MG63 (cell line): ENCODE measurements at places on chromosomes 6 and 20. TPM values are rescaled to one million over a fixed set of nuclear protein-coding genes. Genes with fewer than 3 reads are reported as not detected.
A peak's percentile ranks its signal among the peaks of the same experiment; 100 is the strongest.

DNA sequence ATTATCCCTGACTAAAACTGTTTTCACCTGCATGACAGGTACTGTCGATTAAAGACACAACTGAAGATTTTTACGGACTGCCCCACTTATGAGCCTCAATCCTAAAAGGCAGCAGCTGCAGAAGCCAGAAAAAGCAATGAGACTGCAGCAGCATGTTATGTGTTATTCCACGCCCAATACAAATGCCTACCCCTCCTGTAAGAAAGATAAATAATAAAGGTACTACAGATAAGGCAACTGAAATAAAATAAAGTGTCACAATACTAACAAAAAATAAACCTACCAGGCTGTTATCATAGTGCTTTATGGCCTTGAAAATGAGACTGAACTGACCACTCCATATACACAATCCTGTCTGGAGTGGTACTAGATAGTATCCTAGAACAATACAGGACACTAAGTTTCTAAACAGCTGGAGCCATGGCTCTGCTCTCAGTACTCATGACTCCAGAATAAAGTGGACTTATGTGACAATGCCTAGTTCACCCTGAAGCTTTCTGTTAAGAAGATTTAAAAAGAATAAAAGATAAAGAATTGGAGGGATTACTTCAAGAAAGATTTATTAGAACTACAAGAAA, 9.5 kb downstream of the BCLAF1 start:
- no peak for DNase-seq

GRCh38 chr6:100892116-100892515, 11.0 kb upstream of the ASCC3 start:
- DNase-seq = no peak

DNA sequence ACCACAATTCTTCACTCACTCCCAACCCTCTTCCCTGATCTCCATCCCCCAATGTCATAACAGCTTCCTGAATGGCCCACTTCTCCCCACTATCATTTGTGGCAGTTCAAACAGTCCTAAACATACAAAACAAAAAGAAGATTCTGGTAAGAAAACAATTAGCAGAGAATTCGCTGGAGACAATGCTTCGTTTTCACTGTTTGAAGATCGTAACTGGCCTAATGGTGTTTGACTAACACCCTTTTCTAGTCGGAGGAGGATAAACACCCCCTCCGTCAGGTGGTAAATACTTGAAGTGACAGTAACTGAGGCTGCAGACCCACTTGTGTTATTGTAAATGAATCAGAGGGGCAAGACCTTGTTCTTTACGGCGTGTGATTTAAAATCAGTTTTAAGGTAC, 3.8 kb downstream of the EYA2 start:
- no peak for DNase-seq

GRCh38 chr20:64164123-64164836, at the start of gene MYT1:
MYT1 (plus strand) TSS chr20:64164452; CDS start chr20:64198862, 34,410 bp downstream.
- no peak for DNase-seq

DNA sequence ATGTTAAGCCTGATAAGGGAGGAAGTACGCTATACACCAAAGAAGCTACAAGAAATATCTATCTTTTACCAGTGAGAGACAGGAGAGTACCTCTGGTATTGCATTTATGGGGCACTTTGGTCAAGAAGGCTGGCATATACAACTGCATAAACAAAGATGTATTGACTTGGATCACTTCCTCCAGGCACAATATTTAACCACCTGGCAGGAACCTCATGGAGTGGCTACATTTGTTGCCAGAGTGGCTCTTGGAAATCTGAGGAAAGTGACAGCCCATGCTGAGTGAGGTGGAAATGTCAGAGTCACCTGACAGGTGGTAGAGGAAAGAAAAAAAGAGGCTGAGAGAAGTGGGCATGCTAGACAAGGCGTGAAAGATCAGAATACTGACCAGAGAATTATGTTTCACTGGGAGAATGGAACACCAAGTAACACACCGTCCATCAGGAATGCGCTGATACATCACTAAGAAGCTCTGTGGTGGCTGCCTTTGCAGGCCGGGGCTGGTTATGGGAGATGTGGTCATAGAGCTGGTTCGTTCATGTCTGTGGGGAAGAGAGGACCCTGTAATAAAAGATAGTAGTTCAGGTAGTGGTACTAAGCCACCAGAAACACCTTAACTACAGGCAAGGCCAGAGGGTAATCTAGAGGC, 61.4 kb upstream of the UFL1 start:
- DNase-seq = no peak

VSTM2L gene
- total RNA-seq = 0.81 and 4.0 TPM in 2 replicates

DNA sequence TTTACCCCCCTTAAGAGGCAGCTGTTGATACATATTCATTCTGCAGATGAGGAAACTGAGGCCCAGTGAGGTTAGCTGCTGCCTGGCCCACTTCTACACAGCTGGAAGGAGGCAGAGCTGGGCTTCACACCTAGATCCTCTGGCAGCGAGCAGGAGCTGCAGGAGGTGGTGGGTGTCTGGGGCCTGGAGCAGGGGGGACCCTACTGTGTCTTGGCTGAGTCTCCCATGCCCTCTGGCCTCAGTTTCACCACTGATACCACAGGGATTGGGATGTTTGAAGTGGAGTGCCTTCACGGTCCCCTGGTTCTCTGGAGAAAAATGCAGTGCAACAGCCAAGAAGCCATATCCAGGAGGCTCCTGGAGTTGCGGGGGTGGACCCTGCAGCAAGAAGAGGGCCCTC, 8.2 kb upstream of the BPIFA2 start:
- DNase-seq = no peak

DNA sequence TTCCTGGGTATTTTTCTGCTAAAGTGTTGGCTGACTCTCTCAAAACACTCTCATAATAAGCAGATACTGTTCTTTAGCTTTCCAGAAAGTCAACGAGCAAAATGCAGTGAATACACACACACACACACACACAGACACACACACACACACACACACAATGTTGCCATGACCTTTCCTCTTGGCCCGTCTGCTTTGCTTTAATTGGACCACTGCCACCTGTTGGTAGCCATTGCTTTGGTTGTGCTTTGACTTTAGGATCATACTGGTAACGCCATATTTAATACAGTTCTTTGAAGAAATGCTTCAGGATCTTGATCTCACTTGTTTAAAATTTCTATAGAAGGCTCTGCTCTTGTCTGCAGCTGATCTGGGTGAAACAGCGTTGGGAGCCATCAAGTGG, 4.4 kb downstream of the FIG4 start:
- DNase-seq = no peak

DNA sequence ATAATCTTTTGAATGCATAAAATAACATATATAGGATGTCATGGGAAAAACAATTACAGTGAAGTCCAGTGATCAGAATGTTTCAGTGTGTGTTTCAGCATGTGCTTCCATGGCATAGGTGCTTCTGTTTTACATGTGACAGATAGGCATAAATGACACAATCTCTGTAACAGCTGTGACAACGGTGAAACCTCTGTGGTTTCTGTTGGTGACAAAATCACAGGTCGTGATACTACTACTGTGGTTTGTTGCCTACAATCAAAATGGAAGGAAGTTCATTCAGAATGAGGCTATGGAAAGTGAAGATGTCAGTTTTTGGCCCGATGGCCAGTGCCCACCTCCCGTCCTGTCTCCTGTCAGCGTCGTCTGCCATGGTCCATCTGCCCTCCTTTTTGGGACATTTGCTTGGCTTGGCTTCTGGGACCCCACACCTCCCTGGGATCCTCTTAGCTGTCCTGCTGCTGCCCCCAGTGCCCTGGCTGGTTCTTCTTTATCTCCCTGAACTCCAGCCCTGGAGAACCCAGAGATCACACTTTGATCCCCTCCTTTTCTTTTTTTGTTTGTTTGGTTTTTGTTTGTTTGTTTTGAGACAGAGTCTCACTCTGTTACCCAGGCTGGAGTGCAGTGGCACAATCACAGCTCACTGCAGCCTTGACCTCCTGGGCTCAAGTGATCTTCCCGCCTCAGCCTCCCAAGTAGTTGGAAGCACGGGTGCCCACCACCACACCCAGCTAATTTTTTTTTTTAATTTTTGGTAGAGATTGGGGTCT, 79.3 kb upstream of the NAA20 start:
- no peak for DNase-seq

SLC22A16 gene
- total RNA-seq = not detected in 2 replicates

DNA sequence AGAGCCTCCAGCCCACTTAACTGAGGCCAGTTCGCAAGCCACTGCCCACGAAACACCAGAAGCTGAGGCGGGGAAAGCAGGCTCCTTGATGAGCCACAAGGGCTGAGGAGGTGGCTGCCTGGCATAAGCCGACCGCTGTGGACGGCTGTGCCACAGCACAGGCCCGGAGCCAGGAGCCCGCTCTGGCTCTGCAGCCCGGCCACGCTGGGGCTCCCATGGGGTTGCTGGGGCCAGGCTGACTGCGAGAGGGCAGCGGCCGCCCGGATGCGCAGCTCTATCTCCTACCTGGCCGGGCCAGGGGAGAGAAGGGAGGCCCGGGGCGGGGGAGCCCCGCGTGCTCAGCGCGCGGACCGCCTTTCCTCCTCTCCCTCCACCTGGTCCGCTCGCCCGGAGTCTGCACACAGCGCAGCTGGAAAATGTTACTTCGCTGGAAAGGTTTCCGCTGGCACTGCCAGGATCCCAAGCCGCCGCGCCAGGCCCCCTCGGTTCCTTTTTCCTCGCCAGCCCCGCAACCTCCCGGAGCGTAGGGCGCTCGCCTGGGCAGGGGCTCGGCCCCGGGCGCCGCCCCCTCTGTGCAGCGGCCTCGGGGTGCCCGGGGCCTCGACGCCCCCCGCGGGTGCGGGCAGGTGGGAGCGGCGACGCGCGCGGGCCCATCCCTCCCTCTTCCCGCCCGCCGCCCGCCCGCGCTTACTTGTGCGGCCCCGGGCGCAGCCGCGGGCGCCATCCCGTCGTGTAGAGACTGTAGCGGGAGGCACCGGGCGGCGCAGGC, 657 bp downstream of the EMILIN3 start:
- no peak for DNase-seq

DNA sequence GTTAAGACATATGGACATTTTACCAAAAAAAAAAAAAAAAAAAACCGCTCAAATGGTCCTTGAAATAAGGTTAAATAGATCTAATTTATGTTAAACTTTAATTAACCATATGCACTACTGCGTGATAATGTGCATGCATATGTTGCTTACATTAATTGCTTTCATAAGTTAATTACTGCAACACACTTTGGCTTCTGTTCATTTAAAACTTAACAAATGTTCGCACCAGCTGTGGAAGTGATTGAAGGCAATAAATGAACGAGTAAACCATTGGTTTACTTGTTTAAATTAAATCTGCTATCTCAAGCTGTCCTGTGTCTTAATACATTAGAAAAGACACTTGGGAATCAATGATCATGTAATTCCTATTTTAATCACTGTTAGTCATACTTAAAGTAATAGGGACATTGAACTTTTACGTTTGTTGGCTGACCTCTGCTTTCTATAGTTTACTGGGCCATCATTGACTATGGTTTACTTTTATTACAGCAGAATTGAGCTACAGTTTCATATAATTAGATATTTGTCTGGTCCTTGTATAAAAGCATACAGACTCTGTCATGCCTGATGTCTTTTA, 294.7 kb downstream of the KHDC1L start:
- no peak for DNase-seq

- DNase-seq = no peak
These were observed 443.7 kb downstream of the UTRN start for GRCh38 chr6:144728804-144729203.

GRCh38 chr6:53103993-53104675, 38.9 kb downstream of the FBXO9 start:
- DNase-seq = no peak

BPI gene
- total RNA-seq = not detected in 2 replicates

GRCh38 chr6:75208298-75209183, 2.7 kb upstream of the COL12A1 start:
- peak; percentile 74 for DNase-seq

DNA sequence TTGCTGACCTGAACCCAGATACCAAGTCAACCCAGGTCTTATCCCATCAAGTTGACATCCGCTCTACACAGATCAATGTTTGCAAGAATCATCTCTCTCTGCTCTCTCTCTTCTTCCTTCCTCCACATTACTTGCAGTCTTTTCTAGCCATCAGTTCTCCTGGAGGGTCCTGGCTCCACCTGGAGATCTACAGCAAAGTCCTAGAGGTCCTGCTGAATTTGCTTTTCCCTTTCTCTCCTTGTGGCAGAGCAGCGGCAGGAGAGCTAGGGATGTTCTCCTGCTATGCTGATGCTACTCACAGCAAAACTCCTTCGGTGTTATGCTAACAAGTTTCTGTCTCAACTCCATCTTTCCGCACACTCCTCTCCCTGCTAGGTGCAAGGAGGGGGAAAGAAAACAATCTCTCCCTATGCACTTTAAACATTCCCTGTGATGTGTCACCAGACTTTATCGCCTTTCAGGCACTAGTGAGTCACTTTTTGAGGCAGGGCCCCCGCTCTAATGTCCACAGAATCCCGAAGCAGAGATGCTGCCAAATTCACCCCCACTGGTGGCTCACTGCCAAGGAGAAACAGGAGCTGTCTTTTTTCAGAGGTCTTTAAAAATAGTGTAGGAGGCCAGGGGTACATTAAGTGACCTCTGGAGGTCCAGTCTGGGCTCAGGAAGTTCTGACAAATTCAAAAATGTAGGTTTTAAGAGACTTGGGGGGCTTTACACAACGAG, 62.6 kb downstream of the FAM50B start:
- DNase-seq = peak; percentile 73

GRCh38 chr6:25423358-25423757, 144.2 kb downstream of the CARMIL1 start:
- no peak for DNase-seq

DNA sequence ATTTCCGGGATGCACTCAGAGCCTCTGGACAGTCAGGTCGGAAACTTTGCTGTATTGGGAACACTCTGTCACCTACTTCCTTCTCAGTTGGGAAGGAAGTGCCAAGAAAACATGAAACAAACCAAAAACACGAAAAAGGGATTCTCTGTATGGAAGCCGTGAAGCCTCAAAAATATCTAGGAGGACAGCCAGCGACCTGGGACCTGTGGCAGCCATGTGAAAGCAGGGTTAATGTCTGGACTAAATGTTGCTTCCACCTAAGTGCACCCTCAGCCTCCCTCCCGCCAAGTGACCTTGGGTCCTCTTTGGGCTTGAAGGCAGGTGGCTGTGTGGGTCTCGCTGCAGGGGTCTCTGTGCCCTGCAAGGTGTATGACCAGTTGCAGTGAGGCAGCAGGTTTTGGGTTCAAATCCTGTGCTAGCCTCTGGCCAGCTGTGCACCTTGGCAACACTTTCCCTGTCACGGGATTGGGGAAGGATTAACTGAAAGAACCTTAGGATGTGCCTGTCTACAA, 851 bp downstream of the MAVS start:
- DNase-seq = no peak

FBXO30 gene
- total RNA-seq = 4.1 and 6.2 TPM in 2 replicates

- DNase-seq = no peak
These were observed 16.3 kb downstream of the AFDN start for GRCh38 chr6:167843023-167843422.

- no peak for DNase-seq
These were observed 12.8 kb downstream of the PI16 start for GRCh38 chr6:36967301-36967700.

- DNase-seq = no peak
These were observed 115.9 kb downstream of the PAX1 start for GRCh38 chr20:21821358-21821757.

DNA sequence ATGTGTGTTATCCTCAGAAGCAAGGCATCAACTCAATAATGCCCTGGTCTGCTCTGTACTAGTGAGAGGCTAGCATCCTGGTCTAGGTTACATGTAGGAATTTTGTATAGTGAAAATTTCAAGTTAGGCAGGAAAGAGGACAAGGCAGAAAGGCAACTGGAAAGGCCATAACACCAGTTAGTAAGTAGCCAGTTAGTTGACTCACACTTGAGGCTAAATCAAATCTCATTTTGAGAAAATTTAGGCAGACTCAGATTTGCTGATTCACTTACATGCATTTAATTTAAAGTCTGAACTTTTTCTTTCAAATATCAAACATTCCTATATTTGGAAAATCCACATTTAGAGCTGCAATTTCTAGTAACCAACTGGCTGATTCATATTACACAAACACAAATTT, 184.5 kb upstream of the TCF21 start:
- no peak for DNase-seq
